Suprapubic skin (tissue), 4 donors: ENCODE measurements at places on chromosomes 3 and 15. TPM values are rescaled to one million over a fixed set of nuclear protein-coding genes. Genes with fewer than 3 reads are reported as not detected.

Gene ALPK3
- total RNA-seq = 7.5 TPM

DNA sequence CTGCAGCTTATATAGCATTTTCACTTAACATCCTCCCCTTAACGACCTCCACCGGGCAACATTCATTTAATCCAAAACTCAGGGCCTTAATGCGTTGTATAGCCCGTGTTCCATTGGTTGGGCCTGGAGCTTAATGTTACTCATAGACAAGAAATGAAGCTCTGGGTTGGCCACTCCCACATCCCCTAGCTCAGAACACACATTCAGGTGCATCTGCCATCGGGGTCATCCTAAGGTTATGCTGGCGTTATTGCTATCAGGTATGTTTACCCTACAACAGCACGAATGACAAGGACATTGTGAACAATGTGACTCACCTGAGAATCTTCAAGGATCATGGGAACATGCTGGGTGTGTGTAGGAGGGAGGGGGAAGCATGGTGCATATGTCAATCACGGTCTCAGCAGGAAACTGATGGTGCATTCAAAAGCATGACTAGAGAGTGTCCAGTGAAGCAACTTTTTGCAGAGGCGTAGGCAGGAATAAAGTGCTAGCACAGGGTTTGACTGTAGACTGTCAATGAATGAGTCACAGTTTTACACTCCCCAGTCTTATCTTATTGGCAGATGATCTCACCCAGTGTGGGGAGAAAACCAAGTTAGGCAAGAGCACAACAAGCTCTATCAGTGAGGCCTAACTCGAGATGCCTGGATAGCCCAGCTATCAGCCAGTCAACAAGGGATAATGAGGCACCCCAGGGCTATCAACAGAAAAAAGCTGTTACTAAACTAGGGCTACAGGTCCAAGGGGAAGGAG, 402.1 kb upstream of the MCTP2 start:
- DNase-seq = no peak

- peak; percentile 80 for DNase-seq
Measured at GRCh38 chr3:143811602-143812001, 36.7 kb downstream of the SLC9A9 start.

GRCh38 chr3:16366581-16366980, 101.6 kb downstream of the OXNAD1 start:
- no peak for DNase-seq

GRCh38 chr3:170670504-170670903, 84.6 kb upstream of the SLC7A14 start:
- no peak for DNase-seq

GRCh38 chr3:149509526-149509925, 35.0 kb downstream of the TM4SF4 start:
- DNase-seq = no peak

DNA sequence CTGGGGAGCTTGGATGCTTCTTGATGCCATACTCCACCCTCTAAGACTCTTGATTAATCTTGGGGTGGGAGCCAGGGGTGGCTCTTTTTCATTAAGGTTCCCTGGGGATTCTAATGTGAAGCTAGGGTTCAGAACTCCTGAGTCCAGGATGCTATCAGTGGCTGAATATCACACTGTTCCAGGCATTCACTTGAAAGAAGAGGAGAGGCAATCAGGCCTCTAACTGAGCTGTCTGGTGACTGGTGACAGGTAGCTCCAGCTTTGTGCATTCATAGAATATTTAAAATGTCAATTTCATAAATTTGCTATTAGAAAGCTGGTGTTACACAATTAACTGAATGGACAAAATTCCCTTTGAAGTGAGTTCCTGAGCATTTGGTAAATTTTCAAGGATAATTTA, 139.0 kb downstream of the CHDH start:
- DNase-seq = no peak

DNA sequence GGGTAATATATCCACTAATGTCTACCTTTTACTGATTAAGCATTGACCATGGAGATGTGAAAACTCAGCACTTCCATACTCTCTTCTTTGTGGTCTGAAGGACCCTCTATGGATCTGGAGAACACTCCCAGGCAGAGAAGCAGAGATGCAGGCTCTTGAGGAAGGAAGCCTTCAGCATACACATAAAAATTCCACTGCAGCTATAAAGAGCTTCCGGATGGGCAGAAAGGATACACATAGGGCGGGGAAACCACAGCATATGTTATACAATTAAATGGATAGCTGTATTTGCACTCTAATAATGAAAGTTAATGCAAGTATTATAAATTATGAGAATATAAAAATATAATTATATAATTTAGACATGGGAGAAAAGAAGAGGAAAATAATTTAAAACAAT, 1258.2 kb upstream of the ALCAM start:
- no peak for DNase-seq

DNA sequence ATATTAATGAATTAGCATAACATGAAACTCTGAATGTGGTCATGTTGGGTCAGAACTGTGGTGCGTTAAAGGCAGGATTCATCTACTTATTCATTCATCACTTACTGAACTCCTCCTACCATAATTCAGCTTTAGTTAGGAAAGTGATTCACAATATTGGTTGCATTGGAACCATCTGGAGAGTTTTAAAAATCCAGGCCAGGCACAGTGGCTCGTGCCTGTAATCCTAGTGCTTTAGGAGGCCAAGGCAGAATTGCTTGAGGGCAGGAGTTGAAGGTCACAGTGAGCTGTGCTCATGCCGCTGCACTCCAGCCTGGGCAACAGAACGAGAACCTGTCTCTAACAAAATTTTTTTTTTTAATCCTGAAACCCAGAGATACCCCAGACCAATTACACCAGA, 44.2 kb upstream of the ATG7 start:
- DNase-seq = no peak

- no peak for DNase-seq
Measured at GRCh38 chr15:33871980-33872379, 96.3 kb upstream of the CHRM5 start.

Gene EXD1
- not detected for total RNA-seq

DNA sequence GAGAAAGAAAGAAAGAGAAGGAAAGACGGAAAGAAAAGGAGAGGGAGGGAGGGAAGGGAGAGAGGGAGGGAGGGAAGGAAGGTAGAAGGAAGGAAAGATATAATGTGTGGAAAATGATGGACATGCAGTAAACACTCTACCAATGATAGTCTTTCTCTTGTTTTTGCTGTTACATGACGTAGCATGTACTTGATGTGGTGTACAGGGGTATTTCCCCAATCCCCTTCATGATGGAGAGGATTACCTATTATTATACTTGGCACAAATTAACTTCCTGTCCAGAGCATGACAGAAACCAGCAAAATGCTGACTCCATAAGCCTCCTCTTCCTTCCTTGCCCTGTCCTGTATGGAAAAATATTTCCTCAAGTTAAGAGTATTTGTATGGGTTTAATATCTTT, 124.4 kb downstream of the B3GALNT1 start:
- DNase-seq = no peak

- no peak for DNase-seq
Measured at GRCh38 chr3:5644773-5645670, 457.5 kb downstream of the EDEM1 start.

DNA sequence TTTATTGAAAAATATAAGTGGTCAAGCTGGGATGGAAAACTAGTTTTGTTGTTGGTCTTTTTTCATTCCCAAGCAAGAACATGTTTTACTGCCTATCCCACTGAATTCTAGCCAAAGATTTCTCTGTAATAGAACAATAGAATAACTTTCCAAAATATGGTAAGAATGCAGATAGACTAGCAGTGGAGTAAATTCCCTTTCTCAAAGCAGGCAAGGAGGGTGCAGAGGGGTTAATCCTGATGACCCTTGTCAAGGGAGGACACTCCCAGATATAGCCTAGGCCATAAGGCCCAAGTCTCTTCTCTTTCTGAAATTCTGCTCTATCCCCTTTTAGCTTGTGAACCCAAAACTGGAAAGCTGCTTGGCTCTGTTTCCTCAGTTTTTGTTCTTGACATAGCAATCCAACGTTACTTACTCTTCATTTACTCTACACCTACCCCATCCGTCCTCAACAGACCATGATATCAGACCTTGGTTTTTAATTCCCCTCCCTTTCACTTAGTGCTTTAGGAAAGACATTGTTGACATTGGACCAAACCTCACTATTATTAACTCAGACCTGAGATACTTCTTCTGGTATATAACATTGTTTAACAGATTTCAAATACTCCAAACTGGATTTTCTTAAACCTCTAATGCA, 453.6 kb upstream of the THBS1 start:
- DNase-seq = no peak
